ENCODE measurements at places on chromosomes 7 and 10.

DNA sequence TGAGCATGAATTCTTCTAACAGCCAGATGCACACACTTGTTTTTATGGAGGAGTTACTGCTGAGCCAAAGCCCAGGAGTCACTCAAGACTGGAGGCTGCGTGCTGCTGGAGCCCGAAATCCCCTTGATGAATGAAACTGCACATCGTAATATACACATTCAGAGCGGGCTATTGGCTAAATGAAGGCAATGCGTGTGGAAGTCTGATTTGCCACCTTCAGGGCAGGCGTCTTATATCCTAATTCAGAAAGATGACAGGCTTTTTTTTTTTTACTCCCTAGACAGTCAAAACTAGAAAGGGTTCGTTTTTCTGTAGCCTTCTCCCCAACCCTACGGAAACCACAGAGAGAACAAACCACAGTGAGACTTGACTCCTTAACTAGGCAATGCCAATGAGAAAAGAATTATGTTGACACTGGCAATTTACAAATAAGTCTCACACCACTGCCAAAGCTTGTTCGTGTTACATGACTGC lies 227.2 kb upstream of the KLF14 start:
- DNase-seq = no peak

DNA sequence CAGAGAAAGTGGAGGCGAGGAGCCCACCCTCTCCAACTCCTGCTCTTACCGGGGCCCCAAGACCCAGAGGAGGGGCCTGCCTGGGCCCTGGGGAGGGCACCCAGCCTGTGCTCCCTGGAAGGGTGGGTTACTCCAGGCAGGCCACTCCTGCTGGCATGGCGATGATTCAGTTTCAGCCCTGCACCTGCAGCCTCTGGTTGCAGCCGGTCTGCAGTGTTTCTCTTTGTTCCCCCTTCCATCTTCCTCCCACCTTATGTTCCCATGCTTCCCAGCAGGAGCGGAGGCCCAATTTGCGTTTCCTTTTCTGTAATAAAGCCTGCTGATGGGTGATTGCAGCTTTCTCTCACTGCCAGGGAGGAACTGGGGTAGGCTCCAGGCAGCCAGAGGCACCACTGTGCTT lies 53.2 kb upstream of the FAM20C start:
- no peak for DNase-seq

- no peak for DNase-seq
Observed at GRCh38 chr7:149731207-149731955, 42.0 kb downstream of the ZNF467 start.

DNA sequence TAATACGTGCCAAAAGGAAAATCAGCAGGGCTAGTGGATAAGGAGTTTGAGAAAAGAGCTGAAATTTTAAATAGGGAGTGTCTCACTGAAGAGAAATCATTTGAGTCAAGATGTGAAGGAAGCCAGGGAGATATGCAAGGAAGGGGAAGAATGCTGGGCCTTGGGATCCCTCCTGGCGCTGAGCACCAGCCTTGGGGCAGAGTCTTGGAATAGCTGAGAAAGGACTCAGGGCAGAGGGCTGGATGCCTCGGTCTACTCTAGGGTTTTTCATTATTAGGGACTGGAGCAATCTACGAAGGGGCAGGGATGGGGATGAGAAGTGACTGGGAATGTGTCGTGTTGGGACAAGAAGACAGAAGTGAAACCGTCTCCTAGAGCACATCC lies 484 bp downstream of the ZWINT start:
- DNase-seq = no peak

DNA sequence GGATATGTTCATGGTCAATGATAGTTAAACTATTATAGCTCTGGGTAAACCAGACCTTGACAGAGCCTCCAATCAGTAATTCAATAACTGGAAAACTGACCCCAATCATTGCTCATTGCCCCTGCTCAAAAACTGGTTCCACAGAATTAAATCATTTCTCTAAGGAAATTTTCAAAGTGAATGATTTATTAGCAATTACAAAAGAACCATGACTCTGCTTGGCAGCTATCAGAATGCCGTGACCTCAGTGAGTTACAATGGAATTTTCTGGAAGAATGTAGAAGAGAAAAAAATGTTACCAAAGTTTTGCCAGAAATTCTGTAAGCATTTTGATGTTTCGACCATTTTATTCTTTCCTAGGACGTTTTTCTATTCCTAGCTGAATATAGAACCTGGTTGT lies 106.8 kb upstream of the APBB1IP start:
- DNase-seq = no peak

- no peak for DNase-seq
Observed at GRCh38 chr10:117768333-117769042, 225.9 kb downstream of the EMX2 start.

- DNase-seq = no peak
Observed at GRCh38 chr7:139854124-139854511, 25.1 kb downstream of the TBXAS1 start.

- DNase-seq = no peak
Observed at GRCh38 chr7:7639421-7639820, 1.1 kb upstream of the UMAD1 start.

- no peak for DNase-seq
Observed at GRCh38 chr10:71392292-71392691, 4.4 kb upstream of the CDH23 start.

DNA sequence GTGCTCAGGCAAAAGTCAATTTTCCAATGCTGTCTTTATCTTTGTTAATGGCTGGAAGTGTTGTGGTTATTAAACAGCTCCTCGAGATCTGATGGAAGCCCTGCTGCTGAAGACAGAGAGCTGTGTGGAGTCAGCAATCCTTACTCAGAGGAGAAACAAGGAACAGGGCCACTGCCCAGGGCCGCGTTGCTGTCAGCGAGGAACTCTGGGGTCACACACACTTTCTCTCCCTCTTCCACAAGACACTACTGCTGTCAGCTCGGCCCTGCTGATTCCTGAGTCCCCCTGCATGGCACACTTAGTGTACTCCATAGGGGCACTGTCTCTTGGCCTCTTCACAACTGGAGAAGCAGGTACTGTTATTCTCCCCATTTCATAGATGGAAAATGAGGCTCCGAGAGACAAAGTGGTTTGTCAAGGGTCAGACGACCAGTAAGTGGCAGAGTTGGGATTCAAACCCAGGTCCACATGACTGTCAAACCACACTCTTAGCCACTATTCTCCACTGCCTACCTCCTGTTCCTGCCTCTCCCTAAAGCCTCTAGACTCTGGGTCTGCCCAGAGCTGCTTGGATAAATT lies 29.3 kb upstream of the PDCD4 start:
- no peak for DNase-seq

DNA sequence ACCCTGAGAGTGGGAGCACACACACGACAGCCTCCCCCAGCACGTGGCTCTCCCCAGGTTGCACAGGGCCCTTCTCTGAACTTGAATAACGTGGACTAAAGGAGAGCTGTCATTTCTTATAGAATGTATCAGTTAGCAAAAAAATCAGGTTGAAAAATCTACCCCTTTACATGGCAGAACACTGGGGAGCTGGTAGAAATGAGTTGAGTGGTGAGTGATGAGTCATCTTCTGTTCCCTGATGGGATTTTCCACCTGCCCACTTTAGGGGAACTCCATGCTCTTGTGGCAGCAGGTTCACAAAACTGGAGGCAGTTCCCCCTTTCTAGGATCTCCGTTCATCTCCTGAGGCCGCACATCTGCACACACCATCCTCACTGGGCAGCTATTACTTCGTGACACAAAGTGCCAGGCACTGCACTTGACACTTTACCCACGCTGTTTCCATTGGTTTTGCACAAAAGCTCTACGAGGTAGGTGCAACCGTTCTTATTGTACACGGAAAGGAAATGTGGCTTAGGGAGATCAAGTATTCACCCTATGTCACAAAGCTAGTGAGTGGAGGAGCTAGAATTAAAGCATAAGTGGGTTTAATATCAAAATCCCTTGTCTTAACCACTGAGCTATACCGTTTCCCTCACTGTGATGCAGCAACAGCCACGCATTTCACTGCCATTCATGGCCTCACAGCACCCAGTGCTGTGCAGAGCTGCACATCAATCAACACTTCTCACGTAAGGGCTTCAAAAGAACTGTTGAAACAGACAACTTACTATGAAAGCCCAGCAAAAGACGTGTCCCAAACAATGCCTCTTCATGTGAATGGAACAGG lies 80.2 kb downstream of the RNF216 start:
- DNase-seq = no peak

DNA sequence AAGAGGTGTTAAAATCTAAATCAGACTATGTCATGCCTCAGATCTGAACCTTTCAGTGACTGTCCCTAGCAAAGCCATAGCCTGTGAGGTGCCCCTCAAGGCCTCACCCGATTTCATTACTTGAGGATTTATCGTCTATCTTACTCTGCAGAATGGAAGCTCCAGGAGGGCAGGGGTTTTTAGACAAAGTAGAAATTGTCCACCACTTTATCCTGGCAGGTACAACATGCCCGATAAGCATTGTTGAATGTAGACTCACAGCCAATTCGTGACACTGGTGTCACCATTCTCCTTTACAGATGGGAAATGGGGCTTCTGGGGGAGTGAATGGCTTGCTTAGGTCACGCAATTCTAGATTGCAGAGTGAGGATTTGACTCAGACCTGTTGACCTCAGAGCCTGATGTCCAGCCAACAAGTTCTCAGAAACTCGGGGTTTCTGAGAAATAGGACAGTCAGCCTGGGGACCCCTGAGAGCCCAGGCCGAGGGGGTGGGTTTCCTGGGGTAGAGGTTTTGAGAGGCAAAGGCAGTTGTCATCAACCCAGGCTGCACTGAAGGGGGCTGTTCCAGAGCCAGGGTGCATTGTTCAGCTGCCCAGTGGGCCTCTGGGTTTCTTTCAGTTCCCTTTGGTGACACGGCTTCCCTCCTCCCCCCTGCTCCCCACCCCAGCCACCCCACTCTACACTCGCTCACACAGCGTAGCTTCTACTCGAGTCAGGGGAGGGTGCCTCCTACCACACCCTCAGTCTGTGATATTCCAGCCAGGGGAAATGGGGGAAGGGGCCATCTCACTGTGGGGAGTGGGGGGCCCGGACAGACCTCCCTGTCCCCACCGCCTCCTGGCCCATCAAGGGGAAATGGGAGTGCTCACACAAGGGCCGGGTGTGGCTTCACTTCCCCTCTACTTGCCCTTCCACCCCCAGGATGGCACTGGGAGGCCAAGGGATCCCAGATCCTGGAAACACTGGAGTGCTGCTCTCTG lies 3.1 kb upstream of the IRF5 start:
- no peak for DNase-seq

DNA sequence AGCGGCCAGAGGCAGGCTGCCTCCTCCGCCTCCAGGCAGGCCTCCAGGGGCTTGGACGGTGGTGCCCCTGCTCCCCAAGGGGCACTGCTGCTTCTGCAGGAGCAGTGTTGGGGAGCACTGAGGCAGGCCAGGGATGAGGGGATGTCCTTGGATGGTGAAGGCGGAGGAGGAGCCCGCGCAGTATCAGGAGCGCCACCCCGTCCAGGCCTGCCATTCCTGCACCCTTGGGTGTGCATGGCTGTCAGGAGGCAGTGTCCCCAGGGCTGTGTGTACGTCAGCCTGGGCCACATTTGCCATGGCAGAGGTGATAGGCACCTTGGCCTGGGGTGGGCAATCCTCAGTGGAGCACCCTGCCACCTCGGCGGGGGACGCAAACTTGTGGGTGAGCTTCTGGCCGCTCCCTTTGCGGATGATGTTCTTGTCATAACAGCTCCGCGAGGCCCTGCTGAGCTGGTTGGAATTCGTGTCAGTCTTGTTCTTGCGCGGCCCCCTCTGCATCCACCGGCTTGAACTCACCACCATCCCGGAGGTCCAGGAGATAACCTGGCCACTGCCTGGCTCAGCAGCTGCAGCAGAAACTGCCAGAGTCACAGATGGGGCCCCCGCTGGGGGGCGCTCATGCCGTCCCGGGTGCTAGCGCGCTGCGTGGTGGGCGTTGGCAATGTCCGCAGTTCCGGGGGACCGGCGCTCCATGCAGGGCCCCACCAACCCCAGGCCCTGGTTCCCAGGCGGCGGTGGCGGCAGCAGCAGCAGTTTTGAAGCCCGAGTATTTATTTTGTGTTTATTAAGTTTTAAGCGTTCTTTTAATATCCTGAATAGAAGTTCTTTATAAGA lies 182.3 kb upstream of the ADCY1 start:
- no peak for DNase-seq

DNA sequence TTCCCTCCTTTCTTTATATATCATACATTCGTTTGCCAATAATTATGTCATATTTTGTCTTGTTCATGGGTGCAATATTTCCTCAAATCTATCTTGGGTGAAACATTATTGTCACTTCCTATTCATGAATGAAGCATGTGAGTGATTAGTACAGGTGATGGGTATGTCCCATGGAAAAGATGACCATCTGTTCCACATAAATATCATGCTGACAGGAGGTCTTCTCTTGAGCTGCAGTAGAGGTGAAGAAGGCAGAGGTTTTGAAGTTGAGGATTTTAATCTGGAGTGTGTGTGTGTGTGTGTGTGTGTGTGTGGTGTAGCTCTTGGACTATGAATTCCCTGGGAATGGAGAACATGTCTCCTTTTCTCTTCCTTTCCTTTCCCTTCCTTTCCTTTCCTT lies 350.5 kb upstream of the CHRM2 start:
- DNase-seq = peak; percentile 65

Data from NCI-H524 (cell line).